ENCODE measurements at places on chromosomes 12 and 14.

DNA sequence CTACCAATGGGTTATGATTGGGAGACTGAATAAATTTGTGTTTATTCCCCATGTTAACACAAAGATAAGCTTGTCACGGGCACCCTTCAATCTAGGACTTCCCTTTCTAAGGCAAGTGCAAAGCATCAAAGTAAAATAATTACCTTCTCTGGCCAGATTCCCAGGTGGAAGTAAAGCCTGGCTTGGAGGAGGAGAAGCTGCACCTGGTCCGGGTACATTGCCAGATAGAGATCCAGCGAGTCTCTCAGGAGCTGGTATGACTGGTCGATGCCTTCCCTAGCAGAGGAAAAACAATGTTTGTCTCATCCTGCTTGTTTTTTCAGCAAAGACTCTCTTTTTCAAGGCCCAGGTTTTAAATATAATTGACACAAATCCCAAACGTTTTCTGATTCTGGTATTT is 24.9 kb downstream of the FBXO21 start:
- peak; percentile 87 for DNase-seq

GRCh38 chr14:87049950-87050349 is 943.0 kb downstream of the GALC start:
- DNase-seq: no peak

- no peak for DNase-seq
Measured at GRCh38 chr12:93991829-93992461, 156.4 kb upstream of the PLXNC1 start.

DNA sequence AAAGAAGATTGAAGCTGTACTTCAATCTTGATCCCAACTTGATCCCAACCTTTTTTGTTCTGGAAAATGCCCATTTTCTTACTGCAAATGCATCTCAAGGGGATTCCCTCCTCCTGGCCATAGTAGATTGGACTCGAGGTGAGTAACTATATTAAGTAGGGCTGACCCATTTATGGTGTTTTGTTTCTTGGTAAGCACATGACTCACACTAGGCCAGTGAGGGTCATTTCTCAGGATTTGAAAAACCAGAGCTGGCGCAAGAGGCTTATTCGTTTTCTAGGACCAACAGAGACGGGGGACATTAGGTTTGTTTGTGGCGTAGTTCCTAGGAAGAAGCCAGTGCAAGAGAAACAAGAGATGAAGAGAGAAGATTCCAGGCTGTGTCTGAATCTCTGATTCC is 51.4 kb downstream of the MRPL42 start:
- no peak for DNase-seq

GRCh38 chr12:108305991-108306501 is 33.1 kb downstream of the CMKLR1 start:
- no peak for DNase-seq

DNA sequence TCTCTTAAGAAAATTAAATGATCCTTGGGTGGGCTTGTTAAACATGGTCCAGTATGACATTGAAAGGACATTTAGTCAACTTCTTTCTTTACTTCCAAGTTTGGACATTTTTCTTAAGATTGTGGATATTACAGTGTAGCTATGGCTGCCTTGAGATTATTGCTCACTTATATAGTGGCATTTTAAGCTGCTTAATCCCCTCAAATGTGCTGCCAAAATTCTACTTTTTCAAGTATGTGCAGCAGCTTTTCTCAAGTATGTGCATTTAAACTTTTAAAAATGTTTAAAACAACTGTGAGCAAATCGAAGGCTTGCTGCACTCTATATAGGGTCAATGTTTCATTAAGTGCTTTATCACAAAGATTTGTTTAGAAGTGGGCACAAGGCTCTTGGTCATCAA is 7.4 kb downstream of the TXNRD1 start:
- no peak for DNase-seq

- DNase-seq: no peak
Measured at GRCh38 chr12:24044941-24045703, 95.7 kb upstream of the SOX5 start.

DNA sequence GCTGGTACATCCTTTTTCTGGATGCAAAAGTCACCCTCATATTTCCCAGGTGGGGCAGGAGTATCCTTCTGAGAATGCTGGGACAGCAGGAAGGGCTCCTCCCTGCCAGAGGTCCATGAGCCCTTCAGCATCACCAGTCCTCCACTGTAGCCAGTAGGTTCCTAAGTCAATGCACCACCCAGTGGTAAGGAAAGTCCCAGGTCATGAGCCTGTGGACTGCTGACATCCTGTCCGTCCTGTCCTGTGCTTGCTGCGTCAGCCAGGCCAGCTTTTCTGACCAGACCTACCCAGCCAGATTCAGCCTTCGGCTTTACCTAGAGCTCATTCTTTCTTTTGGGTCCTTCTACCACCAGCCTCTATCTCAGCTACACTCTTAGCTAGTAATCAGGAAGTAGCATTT is 23.0 kb upstream of the ACTN1 start:
- no peak for DNase-seq

GRCh38 chr12:94767956-94768355 is 117.6 kb upstream of the TMCC3 start:
- no peak for DNase-seq

GRCh38 chr12:26017484-26018211 is 59.2 kb downstream of the RASSF8 start:
- no peak for DNase-seq

DNA sequence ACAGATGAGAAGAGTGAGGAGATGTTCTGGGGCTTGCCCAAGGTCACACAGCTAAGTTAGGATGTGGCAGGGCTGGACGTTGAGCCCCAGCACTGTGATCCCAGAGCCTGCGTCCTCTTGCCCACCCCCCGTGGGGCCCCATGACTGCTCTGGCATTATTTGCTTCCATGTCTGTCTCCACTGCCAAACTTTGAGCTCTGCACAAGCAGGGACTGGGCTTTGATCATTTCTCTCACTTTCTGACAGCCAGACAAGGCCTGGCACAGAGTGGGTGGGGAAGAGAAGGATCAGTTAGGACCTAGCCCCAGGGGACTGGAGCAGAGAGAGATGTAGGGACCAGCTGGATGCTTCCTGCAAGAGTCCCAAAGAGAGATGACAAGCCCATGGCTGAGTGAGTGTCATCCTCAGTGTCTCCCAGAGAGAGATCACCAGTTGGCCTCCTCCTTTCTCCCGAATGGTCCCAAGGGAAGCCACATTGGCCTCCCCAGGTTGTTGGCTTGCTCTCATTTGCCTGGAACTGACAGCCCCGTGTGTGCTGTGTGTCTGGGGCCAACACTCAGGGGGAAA is 126.7 kb upstream of the PWP1 start:
- no peak for DNase-seq

- no peak for DNase-seq
Measured at GRCh38 chr12:56029666-56030293, 8.9 kb downstream of the IKZF4 start.

DNA sequence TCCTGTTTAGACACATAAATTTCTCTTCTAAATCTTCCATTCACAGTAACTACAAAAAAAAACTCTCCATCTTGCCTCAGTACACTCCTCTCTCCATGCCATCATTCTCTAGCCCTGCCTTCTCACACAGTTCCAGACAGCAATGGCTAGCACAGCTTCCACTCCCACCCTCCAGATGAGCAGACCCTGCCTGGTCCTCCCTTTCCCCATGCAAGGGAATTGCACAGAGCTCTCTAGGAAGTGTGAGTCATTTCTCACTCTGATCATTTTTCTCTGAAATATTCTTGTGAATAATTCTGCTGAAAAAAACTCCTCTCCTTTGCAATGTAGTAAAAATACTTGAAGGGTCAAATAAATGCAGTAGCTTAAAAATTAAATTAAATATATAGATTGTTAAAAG is 170.6 kb downstream of the BMP4 start:
- no peak for DNase-seq

DNA sequence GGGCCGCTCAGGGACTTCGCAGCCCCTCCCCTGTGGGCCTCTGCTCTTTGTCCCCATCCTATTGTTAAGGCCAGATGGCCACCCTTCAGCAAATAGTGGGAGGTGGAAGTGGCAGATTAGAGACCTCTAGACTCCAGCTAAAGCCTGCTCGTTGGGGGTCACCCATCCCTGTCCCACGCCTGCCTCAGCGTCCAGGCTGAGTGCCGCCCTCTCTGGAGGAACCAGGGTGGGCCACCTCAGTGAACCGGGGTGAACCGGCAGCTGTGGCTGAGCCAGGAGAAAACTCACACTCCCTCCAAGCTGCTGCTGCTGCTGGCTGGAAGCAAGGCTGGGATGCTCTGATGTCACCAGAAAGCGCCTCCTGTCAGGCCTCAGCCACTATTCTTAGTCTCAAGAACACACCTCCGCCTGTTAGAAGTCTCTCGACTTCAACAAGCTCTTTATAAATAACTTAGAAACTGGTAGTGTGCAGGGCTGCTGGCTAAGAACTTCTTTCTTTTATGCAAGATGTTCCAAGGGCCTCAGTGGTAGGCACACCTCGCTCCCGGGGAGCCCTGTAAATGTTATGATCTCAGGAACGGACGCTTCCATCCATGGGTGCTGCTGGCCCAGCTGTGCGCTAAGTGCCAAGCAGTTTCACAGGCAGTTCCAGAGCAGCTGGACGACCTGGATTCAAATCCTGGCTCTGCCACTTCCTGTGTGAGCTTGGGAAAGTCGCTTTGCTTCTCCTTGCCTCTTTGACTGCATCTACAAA is 19.8 kb upstream of the TESC start:
- no peak for DNase-seq

GRCh38 chr12:4243091-4243490 is 30.5 kb upstream of the CCND2 start:
- no peak for DNase-seq

GRCh38 chr12:61251076-61251475 is 1009.1 kb upstream of the USP15 start:
- DNase-seq: no peak

DNA sequence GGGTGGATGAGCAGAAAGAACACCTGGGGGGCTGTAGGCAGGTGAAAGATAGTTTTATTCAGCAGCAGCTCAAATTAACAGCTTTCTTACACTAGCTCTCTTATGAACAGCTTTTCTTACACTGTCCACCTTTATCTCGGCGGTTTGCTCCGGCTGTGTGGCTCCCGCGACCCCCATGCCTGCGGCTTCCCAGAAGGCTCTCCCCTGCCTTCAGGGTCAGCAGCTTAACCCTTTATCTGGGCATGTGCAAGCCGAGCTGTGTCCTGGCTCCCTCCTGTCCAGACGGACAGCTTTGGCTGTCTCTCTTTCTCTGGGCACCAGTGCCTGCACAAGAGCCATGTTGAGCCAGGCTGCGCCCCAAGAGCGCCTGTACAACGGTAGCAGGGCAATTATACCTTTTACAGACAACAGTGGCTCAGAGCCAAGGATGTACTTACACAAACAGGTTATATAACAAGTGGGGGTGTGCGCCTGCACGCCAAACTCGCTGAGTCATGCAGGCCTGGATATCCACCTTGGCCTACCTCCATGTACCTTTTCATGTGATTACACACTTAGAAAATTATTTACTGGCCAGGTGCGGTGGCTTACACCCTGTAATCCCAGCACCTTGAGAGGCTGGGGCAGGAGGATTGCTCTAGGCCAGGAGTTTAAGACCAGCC is 28.5 kb upstream of the KLHL42 start:
- DNase-seq: no peak

- no peak for DNase-seq
Measured at GRCh38 chr14:35189422-35189821, 67.1 kb downstream of the PRORP start.

GRCh38 chr12:80056232-80056631 is 43.1 kb upstream of the OTOGL start:
- DNase-seq: peak; percentile 17

DNA sequence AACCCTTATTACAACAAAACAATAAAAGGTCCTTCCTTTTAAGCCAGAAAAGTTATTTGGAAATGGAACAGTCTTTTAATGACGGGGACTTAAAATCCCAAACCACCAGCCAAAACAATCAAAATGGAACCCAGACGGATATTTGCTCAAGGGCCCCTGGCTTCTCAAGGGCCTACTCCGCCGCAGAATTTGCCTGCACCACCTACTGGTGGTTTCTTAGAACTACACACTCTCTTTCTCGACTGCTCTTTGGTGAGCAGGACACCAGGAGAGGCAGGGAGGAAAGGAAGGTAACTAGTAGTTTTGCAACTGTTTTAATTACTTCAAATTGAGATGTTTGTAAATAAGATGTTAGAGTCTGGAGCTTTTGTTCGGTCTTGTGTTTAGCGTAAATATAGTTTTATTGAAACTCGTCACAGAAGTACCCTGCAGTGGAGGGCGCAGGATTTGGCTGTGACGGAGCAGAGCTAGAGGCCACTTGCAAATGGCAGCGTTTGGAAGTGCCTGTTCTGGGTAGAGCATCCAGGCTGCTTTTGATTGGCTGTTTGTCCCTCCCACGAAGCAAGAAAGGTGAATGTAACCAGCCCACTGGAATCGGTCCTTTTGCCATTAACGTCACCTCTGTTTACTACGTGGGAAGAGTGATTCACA is 238.5 kb downstream of the CACNA1C start:
- no peak for DNase-seq

DNA sequence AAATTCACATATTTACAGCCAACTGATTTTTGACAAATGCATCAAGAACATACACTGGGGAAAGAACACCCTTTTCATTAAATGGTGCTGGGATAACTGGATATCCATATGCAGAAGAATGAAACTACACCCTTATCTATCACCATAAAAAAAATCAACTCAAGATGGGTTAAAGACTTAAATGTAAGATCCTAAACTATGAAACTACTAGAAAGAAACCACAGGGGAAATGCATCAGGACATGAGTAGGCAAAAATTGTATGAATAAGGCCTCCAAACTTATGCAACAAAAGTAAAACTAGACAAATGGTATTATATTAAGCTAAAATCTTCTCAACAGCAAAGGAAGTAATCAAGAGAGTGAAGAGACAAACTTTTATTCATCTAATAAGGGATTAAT is 242.6 kb downstream of the CPNE8 start:
- DNase-seq: no peak

DNA sequence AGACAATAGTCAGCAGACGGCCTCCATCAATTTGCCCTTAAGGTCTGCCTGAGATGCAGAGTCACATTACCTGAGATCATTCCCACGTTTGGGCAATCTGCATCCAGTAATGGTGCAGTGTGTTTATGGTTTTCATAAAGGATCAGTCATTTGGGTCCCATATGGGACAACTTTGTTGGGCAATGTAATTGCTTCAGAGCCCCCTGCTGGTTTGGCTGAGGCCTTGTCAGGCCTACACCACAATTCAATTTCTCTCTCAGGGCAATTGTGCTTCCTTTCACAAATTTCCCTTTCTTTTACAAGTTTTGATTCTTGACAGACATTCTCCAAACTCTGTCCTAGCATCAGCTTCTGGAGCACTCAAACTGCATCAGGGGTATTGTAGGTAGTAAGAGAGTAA is 191.2 kb upstream of the SSTR1 start:
- no peak for DNase-seq
